Activated CD4-positive, alpha-beta memory T cell treated with anti-CD3 and anti-CD28 coated beads, Interleukin-2, amount 10 ng/mL, durations not matched to agents 7 days and 5 days (primary cell): ENCODE measurements at places on chromosomes 1 and 21. TPM values are rescaled to one million over a fixed set of nuclear protein-coding genes. Genes with fewer than 3 reads are reported as not detected.

Gene C1orf232
- total RNA-seq = not detected

Gene FMO3
- total RNA-seq = not detected

Gene HSD3B2
- total RNA-seq = not detected

Gene SIPA1L2
- total RNA-seq = 0.78 TPM

Gene THEMIS2
- 58.9 TPM for total RNA-seq

Gene KRTAP12-2
- not detected for total RNA-seq

Gene CFHR4
- total RNA-seq = not detected

Gene CACNA1S
- total RNA-seq = not detected

Gene PPM1J
- not detected for total RNA-seq

Gene CCDC181
- not detected for total RNA-seq

Gene HIVEP3
- 28.8 TPM for total RNA-seq

Gene ADCY10
- 0.05 TPM for total RNA-seq

Gene LCE1F
- total RNA-seq = not detected

Gene CDA
- not detected for total RNA-seq

Gene PLEKHG5
- total RNA-seq = 2.3 TPM

Gene OR10J1
- total RNA-seq = not detected

Gene SLC45A1
- total RNA-seq = 0.25 TPM

Gene KRTAP11-1
- total RNA-seq = not detected

Gene F3
- total RNA-seq = 0.15 TPM

Gene SPRR2F
- total RNA-seq = not detected

Gene MYBPH
- not detected for total RNA-seq

Gene TNNT2
- total RNA-seq = not detected

Gene EFHD2
- total RNA-seq = 97.7 TPM

Gene OR6K3
- total RNA-seq = not detected

Gene MATN1
- total RNA-seq = not detected

Gene RNASEL
- total RNA-seq = 8.4 TPM
